ENCODE measurements at places on chromosomes 12 and 14.

DNA sequence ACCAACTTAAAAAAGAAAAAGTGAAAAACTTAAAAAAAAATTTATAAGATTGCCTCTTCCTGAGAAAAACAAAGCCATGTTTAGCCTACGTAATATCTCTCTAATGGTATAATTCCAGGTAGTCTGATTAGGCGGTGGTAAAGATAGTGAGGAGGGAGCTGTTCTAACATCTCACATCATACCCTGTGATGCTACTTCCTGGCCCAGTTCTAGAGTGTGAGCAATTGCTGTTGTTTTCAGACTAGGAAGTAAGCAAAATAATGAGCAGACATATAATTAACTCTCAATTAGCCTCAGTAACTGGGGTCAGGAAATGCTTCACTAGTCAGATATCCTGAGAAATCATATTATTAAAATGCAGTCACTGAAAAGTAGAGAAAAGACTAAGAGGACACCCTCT lies 113.9 kb downstream of the PHLDA1 start:
- peak; percentile 17 for DNase-seq

DNA sequence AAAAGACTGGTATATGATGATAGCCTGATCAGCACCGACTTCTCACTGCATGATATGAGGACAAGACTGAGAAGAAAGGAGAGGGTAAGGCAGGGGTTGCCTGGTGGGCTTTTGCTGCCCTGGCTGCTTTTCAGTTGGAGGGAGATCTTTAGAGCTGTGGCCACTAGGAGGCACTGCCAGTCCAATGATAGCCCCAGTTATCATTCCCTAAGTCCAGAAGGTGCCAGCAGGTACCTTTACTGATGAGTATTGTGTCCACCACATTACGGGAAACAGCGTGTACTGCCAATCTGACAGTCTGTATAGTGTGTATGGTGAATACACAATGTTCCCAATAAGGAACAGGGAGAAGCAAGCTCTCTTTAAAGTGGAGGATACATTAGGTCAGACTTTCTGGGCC lies 55.8 kb upstream of the CCDC175 start:
- no peak for DNase-seq

DNA sequence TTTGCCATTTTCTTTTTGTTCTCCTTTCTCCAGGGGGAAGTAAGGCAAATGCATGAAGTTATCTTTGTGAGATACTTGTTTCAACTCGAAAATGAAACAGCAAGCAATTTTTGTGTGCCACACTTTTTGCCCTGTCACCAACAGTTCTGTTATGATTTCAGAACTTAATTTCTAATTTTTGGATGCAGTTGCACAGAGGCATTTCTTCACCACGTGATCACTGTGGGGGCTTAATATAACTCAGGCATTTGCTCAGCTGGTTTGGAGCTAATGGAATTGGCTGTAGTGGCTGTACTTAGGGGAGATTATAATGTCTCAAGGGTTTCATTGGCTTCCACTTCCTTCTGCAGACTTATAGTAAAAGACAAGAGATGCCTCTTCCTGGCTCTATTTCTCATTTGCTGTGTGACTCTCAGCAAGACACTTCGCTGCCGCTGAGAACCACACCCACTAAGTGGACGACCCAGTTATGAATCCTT lies 452.4 kb downstream of the RAD51B start:
- DNase-seq = no peak

GRCh38 chr12:131357185-131357747 lies 353.6 kb upstream of the SFSWAP start:
- DNase-seq = no peak

- no peak for DNase-seq
Observed at GRCh38 chr12:25866586-25867378, 91.7 kb upstream of the RASSF8 start.

- no peak for DNase-seq
Observed at GRCh38 chr14:103096387-103096786, 1.9 kb downstream of the EXOC3L4 start.
